Inflammatory macrophage (primary cell): ENCODE measurements at places on chromosomes 12 and 14.

- no peak for DNase-seq
These were observed 46.2 kb downstream of the GALNT9 start for GRCh38 chr12:132282950-132283771.

DNA sequence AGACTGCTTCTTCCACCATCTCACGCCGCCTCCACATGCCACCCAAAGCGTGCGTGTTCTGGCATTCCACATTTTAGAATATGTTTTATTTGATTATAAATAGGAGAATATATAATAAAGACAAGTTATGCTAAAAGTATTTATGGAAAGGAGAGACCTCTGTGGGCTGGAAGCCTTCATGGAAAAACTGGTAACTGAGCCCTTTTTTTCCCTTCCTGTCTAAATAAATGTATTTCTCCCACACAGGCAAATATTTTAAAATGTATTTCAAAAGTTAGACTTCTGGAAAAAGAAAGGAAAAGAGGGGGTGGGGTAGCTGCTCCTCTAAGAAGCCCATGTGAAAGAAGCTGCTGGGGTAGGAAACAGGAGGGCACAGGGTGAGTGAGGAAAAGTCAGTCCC is 16.1 kb upstream of the NR4A1 start:
- no peak for DNase-seq

DNA sequence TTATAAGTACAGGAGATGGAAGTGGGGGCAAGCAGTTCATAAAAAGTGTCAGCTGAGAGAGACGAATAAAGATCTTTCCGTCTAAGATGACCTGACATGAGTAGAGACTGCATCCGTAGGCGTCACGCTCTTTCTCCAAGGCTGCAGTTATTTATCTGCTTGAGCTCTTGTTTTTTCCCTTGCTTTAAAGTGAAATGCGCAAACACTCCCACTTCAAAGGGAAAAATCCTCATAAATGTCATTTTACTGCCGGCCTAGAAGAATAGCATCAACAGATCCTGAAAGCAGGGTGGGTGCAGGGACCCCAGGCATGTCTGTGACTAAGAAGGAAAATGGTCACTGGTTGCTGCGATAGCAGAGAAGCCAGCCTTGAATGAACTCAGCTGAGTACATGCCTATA is 647.4 kb downstream of the MED13L start:
- no peak for DNase-seq

DNA sequence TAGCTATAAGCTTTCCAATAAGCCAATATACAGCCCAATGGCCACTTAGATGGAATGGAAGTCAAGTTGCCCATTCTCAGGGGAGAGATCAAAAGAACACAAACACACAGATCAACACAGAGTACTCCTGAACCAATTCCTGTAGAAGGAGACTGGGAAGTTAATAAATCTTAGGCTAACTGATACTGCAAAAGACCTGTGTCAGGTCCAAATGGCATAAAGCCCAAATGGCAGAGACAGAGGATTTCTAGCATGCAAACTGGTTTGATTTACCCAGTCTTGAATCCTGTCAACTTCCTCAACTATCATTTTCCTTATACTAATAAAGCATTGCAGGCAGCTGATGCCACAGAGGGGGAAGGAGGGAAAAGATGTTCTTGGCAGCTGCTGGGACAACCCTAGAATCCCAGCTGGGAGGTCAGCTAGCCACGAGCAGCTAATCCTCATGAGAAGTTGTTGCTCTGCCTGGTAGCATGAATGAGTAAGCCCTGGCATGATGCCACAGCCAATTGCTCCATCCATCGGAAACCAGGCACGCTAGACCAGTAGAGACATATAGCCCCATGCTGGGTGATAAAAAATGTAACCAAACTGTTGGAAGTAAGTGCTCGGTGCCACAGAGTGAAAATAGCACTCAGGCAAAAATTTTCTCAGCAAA is 26.2 kb downstream of the ANG start:
- peak; percentile 93 for DNase-seq

DNA sequence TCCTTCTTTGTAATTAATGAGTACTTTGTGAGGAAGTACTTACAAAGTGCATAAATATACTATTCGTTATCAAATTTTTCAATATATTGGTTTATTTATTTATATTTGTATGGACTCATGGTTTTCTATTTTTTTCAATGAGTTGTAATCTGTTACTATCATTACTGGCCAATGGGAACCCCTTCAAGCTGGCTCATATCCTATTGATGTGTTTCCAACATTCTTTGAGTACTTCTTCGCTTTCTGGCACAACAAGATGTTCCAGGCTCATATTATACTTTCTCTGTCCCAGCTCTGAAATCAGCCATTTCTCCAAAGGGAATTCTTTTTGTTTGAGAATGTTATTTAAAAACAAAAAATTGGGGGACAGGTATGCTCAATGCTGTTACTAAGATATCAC is 17.5 kb downstream of the YBX3 start:
- no peak for DNase-seq

DNA sequence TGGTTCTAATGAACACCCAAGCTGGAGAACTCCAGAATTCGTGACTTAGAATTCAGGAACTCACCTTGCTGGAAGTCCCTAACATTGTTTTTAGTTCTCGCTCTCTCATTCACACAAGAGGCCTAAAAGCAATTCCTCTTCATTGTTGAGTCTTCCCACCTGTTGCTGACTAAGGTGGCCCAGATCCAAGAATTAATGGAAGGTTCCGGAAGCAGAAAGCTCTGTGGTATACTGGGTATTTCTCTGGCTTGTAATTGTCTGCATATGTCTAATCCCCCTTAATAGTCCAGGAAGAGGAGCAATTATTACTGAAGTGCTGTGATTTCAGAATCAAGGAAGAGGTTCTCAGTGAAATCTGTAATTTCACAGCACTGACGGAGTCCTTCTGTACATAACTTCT is 31.4 kb downstream of the TMEM233 start:
- no peak for DNase-seq

GRCh38 chr12:13313886-13314285 is 117.4 kb downstream of the EMP1 start:
- DNase-seq, result no peak

DNA sequence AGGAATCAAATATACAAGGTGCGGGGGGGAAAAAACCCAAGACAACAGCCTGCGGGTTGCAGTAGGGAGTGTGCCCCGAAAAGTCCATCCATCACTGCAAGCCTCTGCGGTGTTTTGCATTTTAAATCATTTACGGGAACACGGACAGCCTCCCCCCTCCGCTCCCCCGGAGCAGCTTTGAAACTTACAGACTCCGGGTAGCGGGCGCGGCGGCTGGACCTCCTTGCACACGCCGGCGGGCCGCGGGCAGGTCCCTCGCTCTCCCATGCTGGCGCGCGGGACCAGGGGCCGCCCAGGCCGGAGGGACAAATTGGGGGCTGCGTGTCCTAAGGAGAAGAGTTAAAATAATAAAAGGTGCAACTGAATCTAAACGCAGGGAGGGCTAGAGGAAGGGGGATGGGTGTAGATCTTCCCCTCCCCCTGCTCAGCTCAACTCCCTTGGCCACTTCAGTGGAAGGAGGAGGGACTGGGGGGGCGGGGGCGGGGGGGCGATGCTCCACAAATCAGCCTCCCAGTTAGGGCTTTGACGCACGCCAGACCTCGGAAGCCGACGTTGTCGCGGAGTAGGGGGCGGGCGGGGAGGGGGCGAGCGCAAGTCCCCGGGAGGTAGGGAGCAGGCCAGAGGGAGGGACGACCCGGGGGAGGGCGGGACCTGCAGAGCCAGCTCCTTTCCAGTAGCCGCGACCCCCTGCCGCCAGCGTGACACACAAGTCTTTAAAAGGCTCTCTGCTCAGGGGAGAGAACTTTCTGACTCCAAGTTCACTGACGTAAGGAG is at the start of gene KCNJ8:
Gene KCNJ8, minus strand, starts transcription at position 349 of the 775 bp plus-strand sequence. CDS start 1,090 bp downstream, outside the sequence.
- DNase-seq, result no peak
